ENCODE measurements at places on chromosomes 7 and 10.

GRCh38 chr10:88254091-88254490 lies 329.0 kb downstream of the RNLS start:
- no peak overlapping the region for H3K27ac ChIP-seq
- peak; percentile 33 for DNase-seq
- no peaks in the 10 kb centered on the region for H3K27me3 ChIP-seq
- peaks cover 5% of the 10 kb centered on the region for H3K4me1 ChIP-seq
- H3K4me3 ChIP-seq, result no peak overlapping the region

DNA sequence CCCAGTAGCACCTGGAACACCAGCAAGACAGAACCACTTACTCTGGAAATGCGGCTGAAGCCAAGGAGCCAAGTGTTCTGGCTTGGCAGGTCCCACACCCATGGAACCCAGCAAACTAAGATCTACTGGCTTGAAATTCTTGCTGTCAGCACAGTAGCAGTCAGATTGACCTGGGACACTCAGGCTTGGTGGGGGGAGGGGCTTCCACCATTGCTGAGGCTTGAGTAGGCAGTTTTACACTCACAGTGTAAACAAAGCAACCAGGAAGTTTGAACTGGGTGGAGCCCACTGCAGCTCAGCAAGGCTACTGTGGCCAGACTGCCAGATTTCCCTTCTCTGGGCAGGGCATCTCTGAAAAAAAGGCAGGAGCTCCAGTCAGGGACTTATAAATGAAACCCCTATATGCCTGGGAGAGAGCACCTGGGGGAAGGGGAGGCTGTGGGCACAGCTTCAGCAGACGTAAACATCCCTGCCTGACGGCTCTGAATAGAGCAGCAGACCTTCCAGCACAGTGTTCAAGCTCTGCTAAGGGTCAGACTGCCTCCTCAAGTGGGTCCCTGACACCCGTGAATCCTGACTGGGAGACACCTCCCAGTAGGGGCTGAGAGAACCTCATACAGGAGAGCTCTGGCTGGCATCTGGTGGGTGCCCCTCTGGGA lies 121.2 kb downstream of the MTERF1 start:
- peaks cover 4% of the 10 kb centered on the region for H3K4me1 ChIP-seq
- H3K27me3 ChIP-seq, result no peaks in the 10 kb centered on the region
- peak; percentile 84 for DNase-seq
- H3K36me3 ChIP-seq, result no peaks in the 10 kb centered on the region
- peak overlapping the region; percentile 55 for H3K27ac ChIP-seq

DNA sequence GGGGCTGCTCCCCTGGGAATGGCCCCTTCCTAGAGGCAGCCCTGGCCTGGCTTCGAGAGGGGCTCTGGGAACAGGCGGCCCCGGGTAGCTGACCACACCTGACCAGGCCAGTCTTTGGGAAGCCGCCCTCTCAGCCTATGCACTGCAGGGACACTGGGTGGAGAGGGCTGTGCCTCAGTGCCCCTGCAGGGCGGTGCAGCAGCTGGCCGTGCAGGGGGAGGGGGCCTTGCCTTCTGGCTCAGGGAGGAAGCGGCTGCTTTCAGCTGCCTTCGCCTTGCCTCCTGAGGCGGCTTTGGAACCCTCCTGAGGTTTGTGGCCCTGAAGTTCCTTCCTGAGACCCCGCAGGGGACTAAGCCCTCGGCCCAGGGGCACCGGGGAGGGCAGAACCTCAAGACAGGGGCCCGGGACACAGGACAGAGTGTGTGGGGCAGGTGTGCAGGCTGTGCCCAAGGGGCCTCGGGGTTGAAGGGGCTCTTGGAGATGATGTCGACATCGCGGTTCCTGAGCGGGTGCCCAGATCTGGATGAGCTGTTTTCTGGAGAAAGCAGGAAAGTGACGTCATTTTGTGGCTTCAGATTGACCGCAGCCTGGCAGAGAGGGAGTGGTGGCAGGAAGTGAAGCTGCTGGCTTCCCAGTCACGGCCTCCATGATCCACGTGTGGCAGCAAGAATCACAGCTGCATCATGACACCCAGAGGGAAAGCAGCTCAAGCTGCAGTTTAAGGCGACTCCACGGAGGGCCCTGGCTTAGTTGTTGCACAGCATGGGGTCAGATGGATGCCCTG lies 17.7 kb downstream of the ADAM8 start:
- H3K4me3 ChIP-seq, result no peak overlapping the region
- no peak overlapping the region for H3K27ac ChIP-seq
- H3K27me3 ChIP-seq, result no peaks in the 10 kb centered on the region
- peaks cover 20% of the 10 kb centered on the region for H3K4me1 ChIP-seq
- no peaks in the 10 kb centered on the region for H3K36me3 ChIP-seq

GRCh38 chr7:106317971-106318370 lies 33.2 kb upstream of the NAMPT start:
- no peak overlapping the region for H3K27ac ChIP-seq
- no peaks in the 10 kb centered on the region for H3K4me1 ChIP-seq
- H3K27me3 ChIP-seq, result no peaks in the 10 kb centered on the region
- no peaks in the 10 kb centered on the region for H3K36me3 ChIP-seq
- DNase-seq, result no peak

DNA sequence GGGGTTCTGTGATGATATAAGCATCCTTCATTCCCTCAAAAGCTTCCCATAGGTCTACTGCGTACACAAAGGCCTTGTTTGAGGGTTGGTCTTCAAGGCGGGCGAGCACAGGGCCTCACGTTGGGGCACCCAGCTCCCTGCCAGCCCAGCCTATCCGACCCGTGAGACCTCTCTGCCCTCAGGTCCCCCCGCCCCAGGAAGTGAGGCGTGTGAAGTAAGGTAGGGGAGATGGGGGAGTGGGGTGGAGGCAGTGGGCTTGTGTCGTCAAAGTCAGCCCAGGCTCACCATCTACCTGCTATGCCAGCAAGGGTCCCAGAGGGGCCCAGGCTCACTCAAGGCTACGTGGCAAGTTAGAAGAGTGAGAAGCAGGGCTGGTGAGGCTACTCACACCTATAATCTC lies 47.6 kb upstream of the ELFN1 start:
- H3K4me3 ChIP-seq, result no peak overlapping the region
- H3K4me1 ChIP-seq, result no peaks in the 10 kb centered on the region
- no peak overlapping the region for H3K27ac ChIP-seq
- no peaks in the 10 kb centered on the region for H3K36me3 ChIP-seq

- H3K36me3 ChIP-seq, result no peaks in the 10 kb centered on the region
- H3K27ac ChIP-seq, result no peak overlapping the region
- H3K27me3 ChIP-seq, result no peaks in the 10 kb centered on the region
- no peaks in the 10 kb centered on the region for H3K4me1 ChIP-seq
- H3K4me3 ChIP-seq, result no peak overlapping the region
- DNase-seq, result no peak
Observed at GRCh38 chr7:44977304-44977958, 1.4 kb downstream of the MYO1G start.

DNA sequence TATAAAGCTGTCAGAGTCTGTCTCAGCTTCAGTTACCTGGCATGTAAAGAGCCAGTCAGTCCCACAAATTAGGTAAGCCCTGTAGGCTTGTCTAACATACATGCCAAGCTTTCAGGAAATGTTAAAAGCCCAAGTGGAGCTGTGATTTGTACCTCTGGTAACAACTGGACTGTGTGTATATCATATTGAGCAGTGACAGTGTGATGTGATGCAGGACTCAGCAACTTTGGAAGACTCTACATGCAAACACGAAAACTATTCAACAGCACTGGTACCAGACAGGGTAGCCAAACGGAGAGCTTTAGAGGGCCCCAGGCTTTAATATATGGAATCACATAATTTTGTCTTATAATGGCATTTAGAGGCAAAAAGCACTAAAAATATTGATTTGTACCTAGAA lies 587.9 kb downstream of the PHTF2 start:
- no peaks in the 10 kb centered on the region for H3K36me3 ChIP-seq
- H3K4me3 ChIP-seq, result no peak overlapping the region
- no peak for DNase-seq
- H3K4me1 ChIP-seq, result no peaks in the 10 kb centered on the region

- DNase-seq, result no peak
- H3K4me3 ChIP-seq, result no peak overlapping the region
- peaks cover 5% of the 10 kb centered on the region for H3K4me1 ChIP-seq
Observed at GRCh38 chr10:132245056-132245455, 58.3 kb downstream of the DPYSL4 start.

GRCh38 chr7:113460067-113460466 lies 341.7 kb upstream of the SMIM30 start:
- no peak overlapping the region for H3K4me3 ChIP-seq
- no peak for DNase-seq
- H3K36me3 ChIP-seq, result no peaks in the 10 kb centered on the region
- H3K27ac ChIP-seq, result no peak overlapping the region

DNA sequence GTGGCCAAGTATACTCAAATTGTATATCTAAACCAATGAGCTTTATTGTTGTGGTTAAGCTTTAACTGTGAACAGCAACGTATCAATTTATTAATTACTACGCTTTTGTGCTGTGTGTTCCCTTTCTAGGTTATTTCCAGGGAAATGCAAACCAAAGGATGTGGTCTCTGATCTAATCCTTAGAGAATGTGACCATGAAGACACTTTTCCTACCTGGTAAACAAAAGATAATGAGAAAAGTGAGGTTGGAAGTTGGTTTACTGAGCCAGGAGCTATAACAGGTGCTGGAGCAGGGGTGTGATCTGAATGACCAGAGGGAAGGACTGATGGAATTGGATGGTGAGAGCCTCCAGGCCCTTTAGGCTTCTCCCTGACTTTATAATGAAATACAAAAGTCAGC lies 25.4 kb upstream of the CALU start:
- DNase-seq, result no peak
- H3K27me3 ChIP-seq, result no peaks in the 10 kb centered on the region
- H3K36me3 ChIP-seq, result no peaks in the 10 kb centered on the region

DNA sequence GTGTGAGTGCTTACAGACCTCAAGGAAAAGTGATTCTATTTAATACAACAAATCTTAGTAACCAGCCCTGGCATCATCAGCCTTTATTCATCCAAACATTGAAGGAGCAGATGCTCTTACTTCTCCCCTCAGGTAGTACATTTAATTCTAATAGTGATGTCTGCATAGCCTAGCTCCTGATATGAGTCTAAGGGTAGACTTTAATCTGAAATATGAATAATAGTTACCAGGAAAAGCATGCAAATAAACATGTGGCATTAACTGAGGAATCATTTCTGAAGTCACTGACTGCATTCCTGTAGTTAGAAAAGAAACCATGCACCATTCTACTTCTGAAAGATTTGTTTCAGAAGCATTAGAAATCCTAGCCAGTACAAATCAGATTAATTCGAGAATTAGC lies 25.7 kb upstream of the LMBR1 start:
- no peaks in the 10 kb centered on the region for H3K27me3 ChIP-seq
- DNase-seq, result no peak
- no peaks in the 10 kb centered on the region for H3K4me1 ChIP-seq

GRCh38 chr7:45525057-45525456 lies 49.1 kb upstream of the ADCY1 start:
- no peaks in the 10 kb centered on the region for H3K4me1 ChIP-seq
- H3K4me3 ChIP-seq, result no peak overlapping the region

GRCh38 chr7:143286522-143286890 lies 1.6 kb upstream of the CASP2 start:
- H3K27me3 ChIP-seq, result no peaks in the 10 kb centered on the region
- no peak overlapping the region for H3K27ac ChIP-seq
- no peak for DNase-seq
- H3K4me3 ChIP-seq, result no peak overlapping the region
- H3K4me1 ChIP-seq, result peaks cover 26% of the 10 kb centered on the region

DNA sequence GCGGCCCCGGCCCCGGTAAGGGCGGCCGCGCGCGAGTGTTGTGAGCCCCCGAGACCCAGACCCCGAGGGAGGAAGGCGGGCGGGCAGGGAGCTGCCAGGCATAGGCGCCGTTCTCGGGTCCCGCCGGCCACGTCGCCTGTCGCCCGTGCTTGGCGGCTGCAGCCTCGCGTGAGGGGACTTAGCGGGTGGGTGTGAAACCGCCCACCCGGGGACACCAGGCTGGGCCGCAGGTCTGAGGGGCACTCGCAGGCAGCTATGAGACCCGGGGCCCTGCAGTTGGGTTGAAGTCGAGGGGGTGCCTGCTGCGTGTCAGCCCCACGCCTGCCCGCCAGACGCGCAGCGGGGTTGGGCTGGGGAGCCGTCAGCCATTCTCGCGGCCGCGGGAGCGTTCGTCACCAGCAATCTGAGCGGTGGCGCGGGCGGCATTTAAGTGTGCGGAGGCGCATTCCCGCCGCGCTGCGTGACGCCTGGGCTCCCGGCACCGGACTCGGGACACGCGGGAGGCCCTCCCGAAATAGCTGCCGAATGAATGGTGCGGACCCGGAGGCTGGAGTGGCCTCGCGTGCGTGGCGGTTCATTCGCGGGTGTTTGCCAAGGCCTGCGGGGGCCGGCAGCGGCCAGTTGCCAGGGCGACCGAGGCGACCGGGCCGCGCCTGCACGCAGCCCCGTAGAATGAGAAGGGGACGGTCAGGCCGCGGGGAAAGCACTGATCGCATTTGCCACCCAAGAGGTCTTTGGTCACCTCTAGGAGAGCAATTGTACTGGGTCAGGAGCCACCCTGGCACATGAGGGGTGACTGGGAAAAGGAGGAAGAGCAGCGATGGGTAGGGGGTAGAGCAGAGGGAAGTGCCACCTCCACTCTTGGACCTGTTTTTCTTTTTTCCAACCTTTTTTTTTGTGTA lies 750 bp downstream of the ZNF398 start:
- no peaks in the 10 kb centered on the region for H3K27me3 ChIP-seq
- peak overlapping the region; percentile 98 for H3K27ac ChIP-seq
- H3K4me3 ChIP-seq, result peak overlapping the region; percentile 95
- H3K36me3 ChIP-seq, result no peaks in the 10 kb centered on the region
- DNase-seq, result peak; percentile 73

GRCh38 chr7:35533902-35534301 lies 161.0 kb downstream of the HERPUD2 start:
- peaks cover 4% of the 10 kb centered on the region for H3K4me1 ChIP-seq
- no peak overlapping the region for H3K27ac ChIP-seq
- H3K27me3 ChIP-seq, result peaks cover 6% of the 10 kb centered on the region
- no peak overlapping the region for H3K4me3 ChIP-seq

GRCh38 chr10:17214526-17214925 lies 13.1 kb upstream of the TRDMT1 start:
- H3K27me3 ChIP-seq, result no peaks in the 10 kb centered on the region
- no peak for DNase-seq
- no peak overlapping the region for H3K4me3 ChIP-seq
- H3K4me1 ChIP-seq, result peaks cover 10% of the 10 kb centered on the region
